Activated naive CD8-positive, alpha-beta T cell treated with anti-CD3 and anti-CD28 coated beads, Interleukin-2, amount 10 ng/mL, durations not matched to agents 7 days and 5 days (primary cell): ENCODE measurements at places on chromosomes 11 and 22. TPM values are rescaled to one million over a fixed set of nuclear protein-coding genes. Genes with fewer than 3 reads are reported as not detected.

GRCh38 chr22:44703255-44703870 is 1.4 kb downstream of the PRR5 start:
- DNase-seq = no peak

The MMP27 gene
- total RNA-seq = not detected

GRCh38 chr11:112769584-112769983 is 191.6 kb upstream of the NCAM1 start:
- no peak for DNase-seq

GRCh38 chr11:1970956-1971355 is 23.8 kb downstream of the MRPL23 start:
- DNase-seq = peak; percentile 19

GRCh38 chr22:37249986-37250385 is 5.9 kb upstream of the RAC2 start:
- no peak for DNase-seq

- no peak for DNase-seq
Observed at GRCh38 chr11:130633466-130633865, 185.0 kb downstream of the ADAMTS15 start.

The SLC6A5 gene
- not detected for total RNA-seq

The JAML gene
- 189 TPM for total RNA-seq

The HORMAD2 gene
- total RNA-seq = not detected

The HTR3A gene
- total RNA-seq = not detected

DNA sequence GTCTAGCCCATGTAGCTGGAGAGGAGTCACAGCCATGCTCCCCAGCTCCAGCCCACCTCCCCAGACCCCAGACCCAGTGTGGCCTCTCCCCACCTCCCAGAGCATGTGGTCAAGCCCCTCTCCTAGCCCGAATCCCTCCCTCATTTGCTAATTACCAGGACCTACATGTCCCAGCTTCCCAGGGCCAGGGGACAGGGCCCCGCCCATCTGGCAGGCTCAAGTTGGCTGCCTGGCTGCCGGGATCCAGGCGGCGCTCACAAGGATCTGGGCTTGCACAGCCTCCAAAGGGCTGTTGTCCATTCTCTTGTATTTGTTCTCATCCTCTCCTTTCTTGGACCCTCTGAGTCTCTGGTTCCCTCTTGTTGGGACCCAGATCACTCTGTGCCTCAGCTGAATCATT is 4.6 kb upstream of the MIF start:
- no peak for DNase-seq

The JHY gene
- 5.5 TPM for total RNA-seq

DNA sequence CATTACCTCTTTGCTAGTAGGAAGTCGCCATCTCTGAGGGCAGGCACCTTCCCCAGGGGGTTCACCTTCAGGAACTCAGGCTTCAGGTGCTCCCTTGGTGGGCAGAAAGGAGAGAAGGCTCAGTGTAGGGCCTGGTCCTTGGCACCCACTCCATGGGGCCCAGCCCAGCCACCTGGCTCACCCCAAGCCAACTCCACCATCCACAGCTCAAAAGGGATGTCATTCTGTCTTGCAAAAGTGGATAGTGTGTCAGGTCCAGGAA is 2.7 kb upstream of the GSTT4 start:
- DNase-seq = no peak

GRCh38 chr22:45336971-45337431 is 27.3 kb downstream of the FAM118A start:
- no peak for DNase-seq

- DNase-seq = no peak
Observed at GRCh38 chr22:19429950-19430889, 1.3 kb downstream of the HIRA start.

The GSTP1 gene
- 211 TPM for total RNA-seq

DNA sequence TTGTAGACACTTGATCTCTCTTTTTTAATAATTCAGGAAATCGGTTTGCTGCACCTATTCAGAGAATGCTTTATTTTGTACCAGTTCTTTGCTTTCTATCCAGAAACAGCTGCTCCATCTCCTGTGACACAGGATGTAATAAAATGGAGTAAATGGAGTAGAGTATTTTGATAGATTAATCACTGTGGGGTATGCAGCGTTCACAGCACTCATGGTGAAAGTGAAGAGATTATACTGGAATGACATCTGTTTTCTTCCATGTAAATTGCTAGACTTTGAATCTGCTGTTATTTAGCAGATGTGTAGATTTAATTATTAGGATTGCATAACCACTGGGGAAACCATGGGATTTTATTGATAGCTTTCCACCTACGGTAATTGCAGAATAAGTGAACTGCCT is 227.3 kb upstream of the ARHGAP42 start:
- no peak for DNase-seq

The SLN gene
- not detected for total RNA-seq

DNA sequence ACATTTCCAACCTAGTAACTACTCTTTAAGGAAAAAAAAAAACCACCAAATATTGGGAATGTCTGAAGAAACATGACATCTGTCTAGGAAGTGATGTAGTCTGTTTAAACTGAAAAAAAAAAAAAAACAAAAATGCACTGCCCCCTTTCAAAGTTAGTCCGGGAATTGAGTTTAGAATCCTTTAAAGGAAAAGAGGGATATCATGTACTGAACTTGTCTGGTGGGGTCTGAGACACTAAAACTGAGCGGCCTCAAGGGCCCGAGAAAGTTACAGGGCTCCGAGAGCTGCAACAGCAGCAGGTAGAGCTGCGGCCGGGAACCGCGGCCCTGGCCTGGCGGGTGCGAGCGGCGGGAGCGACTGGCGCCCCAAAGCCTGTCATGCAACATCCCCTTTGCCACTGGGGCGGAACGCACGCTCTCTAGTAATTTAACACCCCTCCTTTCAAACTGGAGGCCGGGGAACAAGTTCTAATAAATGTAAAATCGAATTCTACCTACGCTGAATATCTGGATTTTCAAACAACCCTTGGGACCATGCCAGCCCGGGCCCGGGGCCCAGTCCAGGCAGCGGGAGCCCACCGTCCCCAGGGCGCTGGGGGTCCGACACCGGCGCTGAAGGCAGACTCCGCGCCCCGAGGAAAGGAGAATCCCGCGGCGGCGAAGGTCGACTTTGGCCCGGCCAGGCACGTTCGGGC is 736 bp downstream of the RDX start:
- DNase-seq = peak; percentile 73

GRCh38 chr11:101442936-101443521 is 140.8 kb downstream of the TRPC6 start:
- DNase-seq = no peak

The PANX2 gene
- 0.11 TPM for total RNA-seq

DNA sequence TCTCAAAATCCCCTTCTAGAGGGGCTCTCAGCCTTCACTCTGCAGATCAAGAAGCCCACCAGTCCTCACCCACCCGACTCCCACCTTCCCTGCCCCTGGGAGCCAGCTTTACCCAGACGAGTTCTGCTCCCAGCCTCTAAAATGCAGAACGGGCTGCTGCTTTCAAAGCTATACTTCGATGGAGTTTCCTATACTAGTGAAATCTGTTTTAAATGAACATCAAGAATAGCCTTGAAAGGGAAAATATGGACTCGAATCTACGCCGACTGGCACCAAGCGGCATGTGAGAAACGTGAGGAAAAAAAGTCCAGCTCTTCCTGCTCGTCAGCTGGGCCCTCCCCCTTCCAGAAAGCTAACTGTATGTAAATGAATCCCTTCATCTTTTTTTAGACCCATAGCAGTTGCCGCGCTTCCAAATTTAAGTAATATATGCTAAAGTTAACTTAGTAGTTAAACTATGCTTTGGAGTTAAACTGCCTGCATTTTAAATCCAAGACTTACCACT is 211.7 kb downstream of the NTM start:
- DNase-seq = no peak

The APOA4 gene
- total RNA-seq = not detected

The NXPE4 gene
- not detected for total RNA-seq

DNA sequence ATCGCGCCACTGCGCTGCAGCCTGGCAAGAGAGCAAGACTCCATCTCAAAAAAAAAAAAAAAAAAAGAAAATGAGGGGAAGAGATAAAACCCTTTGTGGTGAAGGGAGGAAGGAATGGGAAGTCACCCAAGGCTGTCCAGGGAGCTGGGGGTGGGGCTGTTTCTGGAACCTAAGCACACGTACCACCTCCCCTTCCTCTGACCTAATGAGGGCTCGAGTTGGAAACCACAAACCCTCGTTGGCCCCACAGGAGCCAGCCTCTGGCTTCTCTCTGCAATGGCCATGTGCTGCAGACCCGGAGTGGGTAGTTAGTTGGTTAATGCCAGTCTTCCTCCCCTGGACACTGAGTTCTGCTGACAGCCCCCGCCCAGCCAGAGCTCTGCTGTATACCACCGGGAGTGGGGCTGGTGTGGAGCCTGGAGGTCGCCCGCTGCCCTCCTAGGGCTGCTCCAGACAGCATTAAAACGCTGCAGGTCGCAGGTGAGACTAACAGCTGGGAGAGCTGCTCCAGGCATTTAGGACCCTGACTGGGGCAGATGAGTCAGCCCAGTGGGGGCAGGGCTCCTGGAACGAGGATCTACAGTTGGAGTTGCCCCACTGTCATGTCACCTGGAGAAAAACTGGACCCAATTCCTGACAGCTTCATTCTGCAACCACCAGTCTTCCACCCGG is at the start of gene LGALS12:
LGALS12 (plus strand) TSS at position 228 of the 672 bp plus-strand sequence; CDS start at position 603, 375 bp downstream.
- DNase-seq = peak; percentile 20

DNA sequence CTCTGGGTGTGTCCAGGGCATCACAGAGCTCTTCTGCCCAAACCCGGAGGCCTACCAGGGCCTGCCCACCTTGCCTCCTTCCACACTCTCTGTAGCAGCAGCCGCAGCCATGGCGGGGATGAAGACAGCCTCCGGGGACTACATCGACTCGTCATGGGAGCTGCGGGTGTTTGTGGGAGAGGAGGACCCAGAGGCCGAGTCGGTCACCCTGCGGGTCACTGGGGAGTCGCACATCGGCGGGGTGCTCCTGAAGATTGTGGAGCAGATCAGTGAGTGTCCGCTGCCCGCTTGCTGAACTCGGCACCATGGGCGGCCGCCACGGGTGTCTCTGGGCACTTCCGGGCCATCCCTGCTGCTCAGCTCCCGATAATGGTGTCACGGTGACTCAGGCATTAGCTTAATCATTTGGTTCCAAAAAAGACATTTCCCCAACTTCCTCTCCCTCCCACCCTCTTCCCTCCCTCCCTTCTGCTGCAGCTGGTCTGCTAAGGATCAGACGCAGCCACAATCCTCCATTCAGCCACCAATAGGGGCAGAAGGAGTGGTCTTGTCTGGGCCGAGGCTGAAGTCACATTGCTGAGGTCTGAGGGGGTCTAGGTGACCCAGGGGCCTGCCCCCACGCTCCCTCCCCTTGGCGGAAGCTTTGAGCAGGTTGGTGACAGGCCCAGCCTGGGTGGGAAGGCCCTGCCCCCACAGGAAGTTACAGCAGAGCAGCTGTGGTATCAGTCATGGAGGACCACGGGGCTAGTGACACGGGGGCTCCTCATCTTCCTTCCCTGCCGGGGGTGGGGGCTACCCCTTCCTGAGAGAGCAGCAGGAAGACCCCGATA is 950 bp downstream of the FERMT3 start:
- DNase-seq = peak; percentile 84

GRCh38 chr11:119384332-119384731 is 2.8 kb upstream of the USP2 start:
- DNase-seq = no peak

The SPINDOC gene
- total RNA-seq = 35.2 TPM

DNA sequence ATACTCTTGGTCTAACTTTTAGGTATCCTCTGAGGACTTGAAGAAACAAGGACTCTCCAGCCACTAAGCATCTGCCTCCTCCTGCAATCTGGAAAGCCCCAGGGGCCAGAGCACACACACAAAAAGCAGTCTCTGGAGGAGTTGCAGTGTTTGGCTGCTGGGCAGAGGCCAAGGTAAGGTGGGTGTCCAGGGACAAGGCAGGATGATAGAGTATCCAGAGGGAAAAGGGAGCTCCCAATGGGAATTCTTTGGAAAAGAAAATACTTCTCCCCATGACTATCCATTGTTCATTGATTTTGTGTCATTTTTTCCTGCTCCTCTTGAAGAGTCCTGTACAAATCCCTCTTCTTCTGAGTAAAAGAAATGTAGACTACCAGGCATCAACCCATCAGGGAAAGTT is at the start of gene OR52I2:
OR52I2 (plus strand) TSS at position 301 of the 400 bp plus-strand sequence.
- no peak for DNase-seq
